ENCODE measurements at places on chromosomes 6 and 20. TPM values are rescaled to one million over a fixed set of nuclear protein-coding genes. Genes with fewer than 3 reads are reported as not detected.

DNA sequence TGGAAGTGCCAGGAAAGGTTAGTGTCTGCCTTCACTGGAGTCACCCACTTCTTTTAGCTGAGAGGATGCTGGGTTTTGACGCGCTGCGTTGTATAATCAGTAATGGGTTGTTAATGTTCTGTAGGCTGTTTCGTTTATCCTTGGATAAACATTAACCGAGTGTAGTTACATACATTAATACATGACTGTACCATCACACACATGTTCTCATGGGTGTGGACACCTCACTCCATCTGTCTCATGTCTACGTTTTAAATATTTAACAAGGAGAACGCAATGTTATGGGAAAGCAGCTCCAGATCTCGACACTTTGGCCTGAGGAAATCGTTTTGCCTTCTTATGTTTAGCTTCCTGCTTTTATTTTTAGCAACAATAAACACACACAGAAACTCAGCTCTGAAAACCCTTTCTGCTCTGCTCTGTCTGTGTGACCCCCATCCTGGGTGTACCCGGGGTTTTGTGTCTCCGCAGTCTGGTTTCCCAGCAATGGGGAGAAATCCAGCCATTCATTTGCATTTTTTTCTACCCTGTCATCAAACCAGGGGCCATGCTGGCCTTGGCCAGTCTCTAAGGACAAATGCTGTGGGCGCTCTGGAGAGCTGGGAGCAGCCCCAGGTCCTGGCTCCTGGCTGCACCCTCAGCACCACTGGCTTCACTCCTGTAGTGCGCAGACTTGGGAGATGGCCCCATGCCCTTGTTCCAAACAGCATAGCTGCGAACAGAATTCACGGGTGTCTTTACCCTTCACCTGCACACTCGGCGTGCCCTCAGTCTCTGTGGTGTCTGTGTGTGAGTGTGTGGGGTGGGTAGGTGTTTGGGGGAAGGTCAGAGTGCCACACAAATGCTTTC is 110.8 kb downstream of the ERMARD start:
- DNase-seq, result peak; percentile 81

GRCh38 chr6:132161283-132161682 is 210.1 kb upstream of the CCN2 start:
- DNase-seq, result no peak

DNA sequence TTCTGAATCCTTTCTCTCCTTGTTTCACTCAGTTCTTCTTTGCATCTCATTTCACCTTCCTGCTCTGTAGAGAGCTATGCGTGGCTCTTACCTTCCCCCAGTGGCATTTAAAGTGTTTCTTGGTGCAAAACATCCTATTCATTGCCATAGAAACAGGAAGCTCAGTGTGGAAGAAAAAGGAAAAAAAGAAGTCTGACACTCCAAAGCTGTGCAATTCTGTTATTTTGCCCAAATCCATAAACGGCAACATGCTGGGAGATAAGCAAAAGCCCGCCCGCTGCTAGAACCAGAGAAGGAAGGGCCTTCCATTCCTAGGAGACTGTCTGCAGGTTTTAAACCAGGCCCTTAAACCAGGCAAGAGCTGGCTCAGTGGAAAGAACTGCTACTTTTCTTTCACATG is 247.1 kb downstream of the HIVEP2 start:
- no peak for DNase-seq

GRCh38 chr20:50824137-50824536 is 29.3 kb downstream of the BCAS4 start:
- no peak for DNase-seq

DNA sequence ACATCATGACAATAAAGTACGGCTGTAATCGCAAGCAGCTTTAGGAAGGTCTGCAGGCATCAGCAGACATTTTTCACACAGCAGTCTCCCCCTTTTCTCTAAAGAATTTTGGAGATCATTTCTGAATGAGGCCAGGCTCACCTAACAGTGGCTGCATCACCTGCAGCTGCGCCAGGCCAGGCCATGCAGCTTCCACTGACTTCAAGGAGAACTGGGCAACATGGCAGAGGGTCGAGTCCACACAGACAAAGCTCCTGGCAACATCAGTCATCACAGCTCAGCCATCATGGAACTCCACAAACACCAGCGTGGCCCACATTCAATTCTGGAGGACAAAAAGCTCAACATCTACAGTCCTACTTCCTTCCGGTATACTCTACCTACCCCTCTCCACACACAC is 17.8 kb upstream of the FOXC1 start:
- DNase-seq, result no peak

Gene NFATC2
- total RNA-seq, result 4.0 TPM
